ENCODE measurements at places on chromosomes 11 and 22. TPM values are rescaled to one million over a fixed set of nuclear protein-coding genes. Genes with fewer than 3 reads are reported as not detected.

DNA sequence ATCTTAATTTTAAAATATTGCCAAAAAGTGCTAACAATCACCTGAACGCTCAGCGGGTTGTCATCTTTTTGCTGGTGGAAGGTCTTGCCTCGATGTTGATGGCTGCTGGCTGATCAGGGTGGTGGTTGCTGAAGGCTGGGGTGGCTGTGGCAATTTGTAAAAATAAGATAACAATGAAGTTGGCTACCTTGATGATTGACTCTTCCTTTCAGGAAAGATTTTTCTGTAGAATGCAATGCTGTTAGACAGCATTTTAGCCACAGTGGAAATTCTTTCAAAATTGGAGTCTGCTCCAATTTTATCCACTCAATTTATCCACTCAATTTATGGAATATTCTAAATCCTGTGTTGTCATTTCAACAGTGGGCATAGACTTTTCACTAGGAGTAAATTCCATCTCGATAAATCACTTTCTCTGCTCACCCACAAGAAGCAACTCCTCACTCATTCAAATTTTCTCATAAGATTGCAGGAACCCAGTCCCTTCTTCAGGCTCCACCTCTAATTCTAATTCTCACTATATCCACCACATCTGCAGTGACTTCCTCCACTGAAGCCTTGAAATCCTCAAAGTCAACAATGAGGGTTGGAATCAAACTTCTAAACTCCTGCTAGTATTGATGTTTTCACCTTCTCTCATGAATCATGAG, 78.8 kb downstream of the LINC01488 start:
- H3K27ac ChIP-seq: no peak overlapping the region
- DNase-seq: no peak
- no peaks in the 10 kb centered on the region for H3K27me3 ChIP-seq
- no peaks in the 10 kb centered on the region for H3K4me1 ChIP-seq
- H3K4me3 ChIP-seq: no peak overlapping the region

Gene SLC22A9
- not detected for total RNA-seq

- H3K4me3 ChIP-seq: no peak overlapping the region
- no peaks in the 10 kb centered on the region for H3K27me3 ChIP-seq
- H3K27ac ChIP-seq: no peak overlapping the region
- H3K36me3 ChIP-seq: no peaks in the 10 kb centered on the region
- H3K4me1 ChIP-seq: no peaks in the 10 kb centered on the region
These were observed 989.3 kb downstream of the BRD1 start for GRCh38 chr22:48838376-48838775.

Gene MYO7A
- 2.3 TPM for total RNA-seq

DNA sequence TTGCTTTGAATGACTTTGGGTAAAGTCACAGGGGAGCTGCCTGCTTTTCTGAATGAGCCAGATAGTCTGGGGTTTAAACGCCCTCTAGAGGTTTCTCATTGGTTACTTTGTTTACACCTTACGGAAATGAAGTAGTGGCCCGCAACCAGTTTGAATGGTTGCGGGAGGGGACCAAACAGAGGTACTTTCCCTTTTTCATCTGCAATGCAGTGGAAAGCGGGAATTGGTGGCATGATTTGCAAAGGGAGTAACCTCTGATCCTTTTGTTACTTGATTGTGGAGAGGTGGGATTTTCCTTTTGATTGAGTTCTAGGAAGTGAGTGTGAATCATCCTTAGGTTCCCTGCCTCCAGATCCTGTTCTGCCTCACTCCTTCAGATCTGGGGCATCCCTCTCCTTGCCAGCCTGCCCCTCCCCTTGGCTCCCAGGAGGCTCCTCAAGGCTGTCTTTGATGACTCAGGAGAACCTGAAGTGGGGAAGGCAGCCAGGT, 15.9 kb upstream of the GLYATL1 start:
- H3K27ac ChIP-seq: no peak overlapping the region
- no peaks in the 10 kb centered on the region for H3K36me3 ChIP-seq

GRCh38 chr11:96082002-96082899, 158.3 kb upstream of the MTMR2 start:
- H3K27ac ChIP-seq: no peak overlapping the region
- no peak overlapping the region for H3K4me3 ChIP-seq
- no peaks in the 10 kb centered on the region for H3K4me1 ChIP-seq
- H3K27me3 ChIP-seq: no peaks in the 10 kb centered on the region
- no peak for DNase-seq

- peak overlapping the region; percentile 82 for H3K27ac ChIP-seq
- peaks cover 16% of the 10 kb centered on the region for H3K4me1 ChIP-seq
- H3K4me3 ChIP-seq: peak overlapping the region; percentile 76
These were observed 251 bp upstream of the UQCC3 start for GRCh38 chr11:62671236-62671607.

GRCh38 chr22:38973289-38974169, 8.6 kb upstream of the APOBEC3B start:
- H3K27ac ChIP-seq: no peak overlapping the region
- H3K4me3 ChIP-seq: no peak overlapping the region
- DNase-seq: no peak
- no peaks in the 10 kb centered on the region for H3K36me3 ChIP-seq

DNA sequence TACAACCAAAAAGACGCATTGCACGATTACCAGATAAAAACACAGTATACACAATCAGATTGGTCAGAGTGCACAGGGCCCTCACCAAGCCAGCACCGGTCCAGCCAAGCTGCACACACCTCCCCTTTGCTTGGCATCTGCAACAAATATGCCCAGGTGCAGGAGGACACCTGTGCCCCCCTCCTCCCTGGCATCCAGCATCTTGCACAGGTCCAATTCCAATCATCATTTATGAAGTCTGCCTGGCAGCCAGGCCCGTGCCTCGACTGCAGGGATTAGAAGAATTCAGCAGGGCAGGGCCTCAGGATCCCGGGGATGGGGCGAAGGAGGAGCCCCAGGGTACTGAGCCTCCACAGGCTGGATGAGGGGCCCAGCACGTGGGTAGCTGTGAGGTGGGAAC, 302.1 kb downstream of the CTTN start:
- H3K4me1 ChIP-seq: no peaks in the 10 kb centered on the region
- no peak overlapping the region for H3K27ac ChIP-seq
- no peaks in the 10 kb centered on the region for H3K36me3 ChIP-seq
- H3K27me3 ChIP-seq: no peaks in the 10 kb centered on the region
- no peak for DNase-seq

Gene CASP1
- 21.5 TPM for total RNA-seq

DNA sequence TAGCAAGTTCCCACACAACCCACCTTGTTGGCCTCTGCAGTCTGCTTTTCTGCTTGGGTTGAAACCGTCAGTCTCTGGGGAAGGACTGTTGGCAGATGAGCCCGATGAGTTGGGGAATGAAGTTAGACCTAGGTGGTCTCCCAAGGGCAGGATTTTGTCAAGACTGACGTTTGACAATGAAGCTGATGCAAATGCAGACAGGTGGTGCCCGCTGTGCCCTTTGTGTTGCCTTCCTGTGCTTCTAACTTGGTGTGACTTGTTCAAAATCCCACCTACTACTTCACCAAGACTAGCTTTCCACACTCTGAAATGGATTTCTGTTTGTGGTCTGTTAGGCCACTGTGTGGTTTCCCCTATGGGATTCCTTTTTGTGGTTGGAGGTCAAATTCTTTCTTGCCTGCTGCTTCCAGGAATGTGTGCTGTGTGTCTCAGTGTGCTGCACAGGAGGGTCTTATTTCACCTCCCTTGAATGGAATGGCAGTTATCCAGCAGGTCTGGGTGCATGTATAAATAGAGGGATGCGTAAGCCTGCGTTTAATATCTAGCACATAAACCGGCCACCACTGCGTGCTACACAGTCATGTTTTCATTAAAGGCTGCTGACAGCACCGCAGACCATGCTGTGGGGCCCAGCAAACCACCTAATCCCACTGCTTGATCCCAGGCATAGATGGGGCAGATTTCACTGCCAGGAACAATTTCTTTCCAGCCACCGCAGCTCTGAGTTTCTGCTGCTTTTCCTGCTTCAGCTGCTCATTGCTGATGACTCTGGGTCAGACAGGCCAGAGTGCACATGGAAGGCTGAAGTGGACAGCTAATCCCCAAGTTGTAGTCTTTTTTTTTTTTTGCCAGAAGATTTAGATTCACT, 44.8 kb downstream of the ADAMTS8 start:
- H3K27me3 ChIP-seq: no peaks in the 10 kb centered on the region
- no peak overlapping the region for H3K27ac ChIP-seq
- H3K4me3 ChIP-seq: no peak overlapping the region

GRCh38 chr22:27173530-27173929, 516.1 kb downstream of the MIAT start:
- no peak overlapping the region for H3K27ac ChIP-seq
- H3K4me1 ChIP-seq: no peaks in the 10 kb centered on the region
- no peaks in the 10 kb centered on the region for H3K36me3 ChIP-seq
- no peak for DNase-seq
- H3K27me3 ChIP-seq: peaks cover 12% of the 10 kb centered on the region
- no peak overlapping the region for H3K4me3 ChIP-seq

GRCh38 chr11:32136657-32137056, 45.8 kb downstream of the RCN1 start:
- DNase-seq: no peak
- H3K4me1 ChIP-seq: no peaks in the 10 kb centered on the region
- no peak overlapping the region for H3K27ac ChIP-seq
- no peak overlapping the region for H3K4me3 ChIP-seq
- no peaks in the 10 kb centered on the region for H3K36me3 ChIP-seq

DNA sequence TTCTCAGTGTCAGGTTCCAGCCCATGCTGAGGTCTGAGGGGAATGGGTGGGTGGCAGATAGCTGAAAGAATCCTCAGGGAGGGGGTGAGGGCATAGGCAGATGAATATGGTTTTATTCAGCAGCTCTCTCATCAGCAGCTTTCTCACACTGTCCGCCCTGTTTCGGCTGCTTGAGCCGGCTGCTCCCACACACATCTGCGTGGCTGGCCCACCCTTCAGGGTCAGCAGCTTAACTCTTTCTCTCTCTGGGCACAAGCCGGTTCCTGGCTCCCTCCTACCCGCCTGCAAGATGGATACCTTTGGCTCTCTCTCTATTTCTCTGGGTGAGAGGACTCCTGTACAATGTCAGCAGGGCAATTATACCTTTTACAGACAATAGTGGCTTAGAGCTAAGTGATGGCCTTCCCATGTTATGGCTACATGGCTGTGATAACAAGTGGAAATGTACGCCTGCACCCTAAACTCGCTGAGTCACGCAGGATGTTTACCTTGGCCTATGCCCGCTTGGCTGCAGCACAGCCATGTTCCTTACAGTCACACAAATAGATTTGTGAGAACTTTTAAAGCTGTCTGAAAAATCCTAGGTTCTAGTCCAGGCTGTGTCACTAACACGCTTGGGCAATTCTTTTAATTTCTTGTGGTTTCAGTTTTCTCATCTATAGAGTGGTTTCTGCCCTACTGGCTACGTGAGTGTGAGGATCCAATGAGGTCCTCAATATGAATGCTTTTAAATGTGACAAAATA, 4.1 kb downstream of the MMP20 start:
- H3K4me3 ChIP-seq: no peak overlapping the region
- H3K27ac ChIP-seq: no peak overlapping the region

DNA sequence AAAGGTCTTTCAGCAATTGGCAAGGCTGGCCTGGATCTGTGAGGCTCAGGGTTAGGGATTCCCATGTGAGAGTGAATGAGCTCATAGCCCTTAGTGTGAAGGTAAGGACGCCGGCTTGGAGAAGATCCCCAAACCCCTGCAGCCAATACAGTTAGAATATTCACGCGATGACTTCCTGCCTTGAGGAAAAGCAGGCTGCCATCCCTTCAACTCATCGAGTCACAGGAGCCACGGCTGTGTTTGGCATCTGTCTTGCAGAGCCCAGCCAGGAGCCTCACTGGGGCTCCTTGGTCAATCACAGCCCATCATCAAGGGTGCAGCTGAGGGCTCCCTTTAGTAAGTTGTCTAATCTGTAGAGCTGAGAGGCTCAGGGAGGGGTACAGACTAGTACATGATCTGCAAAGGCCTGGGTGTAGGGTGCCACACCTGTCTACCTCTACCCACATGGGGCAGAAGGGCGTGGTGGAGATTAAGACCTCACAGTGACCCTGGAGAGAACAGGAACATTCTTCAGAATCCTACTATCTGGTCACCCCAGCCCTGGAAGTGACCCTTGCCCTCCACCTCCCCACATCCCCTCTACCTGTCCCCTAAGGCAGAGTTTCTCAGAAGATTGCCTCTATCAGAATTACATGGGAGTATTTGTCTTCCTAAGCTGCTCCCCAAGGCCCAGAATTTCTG, 18.5 kb downstream of the IL10RA start:
- no peak overlapping the region for H3K4me3 ChIP-seq
- no peaks in the 10 kb centered on the region for H3K27me3 ChIP-seq
- H3K36me3 ChIP-seq: no peaks in the 10 kb centered on the region
- DNase-seq: no peak

Gene OR9Q2
- total RNA-seq: not detected

- no peak overlapping the region for H3K4me3 ChIP-seq
- no peaks in the 10 kb centered on the region for H3K27me3 ChIP-seq
- H3K36me3 ChIP-seq: no peaks in the 10 kb centered on the region
- no peak overlapping the region for H3K27ac ChIP-seq
- no peak for DNase-seq
These were observed 91.1 kb upstream of the CLPB start for GRCh38 chr11:72525466-72525865.

Gene LRP4
- total RNA-seq: 21.1 TPM

GRCh38 chr11:130087294-130087926, 17.7 kb downstream of the APLP2 start:
- H3K27ac ChIP-seq: no peak overlapping the region
- no peak overlapping the region for H3K4me3 ChIP-seq
- peaks cover 16% of the 10 kb centered on the region for H3K4me1 ChIP-seq
- no peak for DNase-seq

DNA sequence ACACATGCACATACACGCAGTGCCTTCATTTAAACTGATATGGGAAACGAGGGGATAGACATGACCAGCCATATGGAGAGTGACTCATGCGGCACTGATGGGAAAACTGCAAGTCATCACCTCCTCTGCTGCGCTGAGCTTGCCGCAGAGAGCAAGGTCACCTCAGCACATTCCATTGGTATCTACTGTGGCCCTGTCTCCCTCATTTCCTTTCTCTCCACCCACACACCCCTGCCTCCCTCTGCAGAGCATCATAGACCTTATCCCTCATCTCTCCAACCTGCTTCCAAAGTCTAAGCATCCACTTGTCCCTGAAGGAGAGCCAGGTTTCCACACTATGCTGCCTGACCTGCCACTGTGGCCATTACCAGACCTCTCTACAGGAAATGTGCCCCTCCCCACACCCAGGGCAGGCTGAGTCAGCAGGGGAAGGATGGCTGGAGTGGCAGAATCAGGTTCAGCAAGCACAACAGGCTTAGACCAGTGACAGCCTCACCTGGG, 116.9 kb upstream of the SNX19 start:
- no peak overlapping the region for H3K27ac ChIP-seq
- H3K4me1 ChIP-seq: no peaks in the 10 kb centered on the region
- H3K27me3 ChIP-seq: no peaks in the 10 kb centered on the region
- no peak overlapping the region for H3K4me3 ChIP-seq

DNA sequence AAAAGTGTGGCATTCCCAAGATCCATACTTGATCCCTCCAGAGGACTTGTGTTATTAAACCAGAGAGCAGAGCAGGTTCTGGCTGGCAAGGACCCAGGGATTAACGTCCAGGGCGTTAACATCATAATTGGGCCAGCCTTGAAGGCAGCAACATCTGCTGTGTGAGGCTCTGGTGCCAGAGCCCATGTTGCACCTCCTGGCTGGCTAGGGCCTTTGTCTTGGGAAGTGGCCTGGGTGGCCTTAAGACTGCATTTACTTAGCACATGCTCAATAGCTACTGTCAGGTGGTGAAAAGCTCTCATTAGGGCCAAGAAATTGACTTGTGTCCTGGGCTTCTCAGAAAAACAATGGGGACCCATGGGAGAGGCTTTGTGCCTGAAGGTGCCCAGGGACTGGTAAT, 66.6 kb downstream of the CACNG2 start:
- H3K36me3 ChIP-seq: no peaks in the 10 kb centered on the region
- no peaks in the 10 kb centered on the region for H3K4me1 ChIP-seq
- no peak for DNase-seq

- H3K27ac ChIP-seq: no peak overlapping the region
- no peaks in the 10 kb centered on the region for H3K4me1 ChIP-seq
- H3K4me3 ChIP-seq: no peak overlapping the region
- DNase-seq: no peak
These were observed 93.2 kb upstream of the FAT3 start for GRCh38 chr11:92131289-92131865.

Data from heart left ventricle (tissue), 16 donors.